ENCODE measurements at places on chromosomes 12 and 14.
A peak's percentile ranks its signal among the peaks of the same experiment; 100 is the strongest.

DNA sequence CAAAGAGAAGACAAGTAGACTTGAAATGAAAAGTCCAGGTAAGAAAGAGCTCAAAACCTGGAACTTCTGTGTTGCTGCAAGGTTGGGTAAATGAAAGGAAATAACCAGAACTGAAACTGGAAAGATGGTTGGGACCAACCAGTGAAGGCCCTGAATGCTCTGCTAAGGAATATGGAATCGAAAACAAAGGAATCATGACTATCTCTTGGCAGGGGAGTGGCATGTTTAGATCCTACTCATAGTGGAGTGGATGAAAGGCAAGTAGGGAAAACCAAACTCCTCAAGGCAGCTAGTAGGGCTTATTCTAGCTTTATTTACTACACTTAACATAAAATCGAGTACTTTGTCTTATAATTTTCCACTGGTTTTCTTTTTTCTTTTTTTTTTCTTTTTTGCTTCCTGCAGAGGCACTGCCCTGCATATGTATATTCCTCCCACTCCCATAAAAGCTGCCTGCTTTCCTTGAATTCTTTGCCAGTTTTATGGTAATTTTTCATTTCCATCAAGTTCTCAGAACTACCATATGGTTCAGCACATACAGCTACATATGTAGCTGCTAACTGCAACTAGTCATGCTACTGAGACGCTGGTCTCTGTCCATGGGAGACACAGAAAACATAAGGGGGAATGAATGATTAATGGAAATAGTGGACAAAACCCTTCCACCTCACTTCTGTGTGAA lies 247.1 kb upstream of the TMTC1 start:
- DNase-seq = no peak

GRCh38 chr12:10634427-10634826 lies 21.0 kb upstream of the MAGOHB start:
- DNase-seq = no peak

GRCh38 chr12:20403230-20403629 lies 34.9 kb downstream of the PDE3A start:
- DNase-seq = no peak

- DNase-seq = no peak
Observed at GRCh38 chr14:80077262-80077661, 134.0 kb downstream of the DIO2 start.

- DNase-seq = no peak
Observed at GRCh38 chr14:49703965-49704364, 11.0 kb downstream of the KLHDC1 start.

- DNase-seq = no peak
Observed at GRCh38 chr14:100271247-100271939, 32.4 kb downstream of the YY1 start.

- peak; percentile 41 for DNase-seq
Observed at GRCh38 chr12:92987362-92987761, 58.3 kb upstream of the EEA1 start.

- no peak for DNase-seq
Observed at GRCh38 chr12:53185582-53186153, 4.9 kb upstream of the CSAD start.

DNA sequence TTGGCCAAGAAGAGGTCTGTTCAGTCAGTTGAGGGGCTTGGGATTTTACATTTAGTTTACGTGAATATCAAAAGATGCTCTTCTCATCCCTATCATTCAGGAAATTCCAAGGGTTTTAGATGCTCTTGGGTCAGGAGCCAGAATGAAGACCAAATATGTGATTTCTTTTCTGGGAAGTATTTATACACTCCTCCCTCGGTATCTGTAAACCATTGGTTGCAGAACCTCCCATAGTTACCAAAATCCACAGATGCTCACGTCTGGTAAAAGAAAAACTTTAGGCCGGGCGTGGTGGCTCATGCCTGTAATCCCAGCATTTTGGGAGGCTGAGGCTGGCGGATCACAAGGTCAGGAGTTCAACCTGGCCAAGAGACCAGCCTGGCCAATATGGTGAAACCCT lies 75.9 kb downstream of the TNFAIP2 start:
- DNase-seq = no peak

- DNase-seq = no peak
Observed at GRCh38 chr14:90276646-90277367, 20.5 kb downstream of the PSMC1 start.

GRCh38 chr12:1974812-1975211 lies 29.4 kb downstream of the DCP1B start:
- no peak for DNase-seq

DNA sequence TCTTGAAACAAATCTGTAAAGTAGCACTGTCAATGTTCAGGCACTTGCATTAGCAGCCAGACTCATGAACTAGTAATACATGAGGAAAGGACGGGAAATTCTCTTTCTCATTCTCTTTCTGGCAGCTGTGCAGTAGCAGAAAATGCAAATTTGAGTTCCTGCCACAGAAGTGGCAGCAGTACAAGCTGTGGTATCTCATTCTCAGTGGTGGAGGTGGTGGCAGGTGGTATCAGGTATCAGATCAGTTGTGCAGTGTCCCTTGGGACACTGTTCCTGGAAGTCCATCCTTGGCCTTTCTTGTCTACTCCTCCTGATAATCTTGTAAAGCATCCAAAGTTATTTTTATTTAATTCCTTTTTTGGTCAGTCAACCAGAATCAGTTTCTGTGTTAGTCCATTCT lies 103.0 kb downstream of the C12orf42 start:
- no peak for DNase-seq

GRCh38 chr12:89919241-89919906 lies 210.7 kb upstream of the ATP2B1 start:
- no peak for DNase-seq

DNA sequence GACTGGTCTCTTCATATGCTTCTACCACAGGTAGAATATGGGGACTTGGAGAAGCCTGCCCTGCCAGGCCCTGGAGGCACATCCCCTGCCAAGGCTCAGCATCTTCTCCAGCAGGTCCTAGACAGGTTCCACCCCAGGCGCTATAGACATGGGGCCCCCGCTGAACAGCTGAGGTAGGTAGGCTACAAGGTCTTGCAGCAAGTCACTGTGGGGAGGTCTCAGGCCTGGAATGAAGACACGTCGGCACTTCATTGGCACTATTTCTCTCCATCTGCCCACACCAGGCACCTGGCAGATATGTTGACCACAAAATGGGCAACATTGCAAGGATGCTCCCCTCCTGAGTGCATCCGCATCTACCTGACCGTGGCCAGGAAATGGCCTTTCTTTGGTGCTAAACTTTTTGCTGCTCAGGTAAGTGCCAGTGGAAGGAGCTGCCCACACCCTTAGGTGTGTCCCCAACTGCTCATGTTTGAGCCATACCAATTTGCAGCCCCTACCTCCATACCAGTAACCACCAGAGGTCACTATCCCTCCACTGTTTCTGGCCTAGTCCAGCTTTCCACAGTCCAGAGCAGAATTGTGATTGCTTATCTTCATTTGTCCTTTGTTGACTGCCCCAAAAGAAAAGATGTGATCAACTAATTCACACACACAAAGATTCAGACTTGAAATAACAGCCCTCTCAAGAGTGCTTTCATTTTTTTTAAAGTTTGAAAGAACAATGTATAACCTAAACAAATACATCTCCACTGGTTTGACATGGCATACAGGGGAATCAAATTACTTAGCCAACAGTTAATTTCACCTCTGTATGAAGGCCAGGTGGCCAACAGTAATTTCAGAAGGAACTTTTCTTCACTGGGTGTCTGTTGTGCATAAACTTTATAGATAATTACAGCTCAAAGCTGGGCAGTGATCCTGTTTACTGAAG lies 16.1 kb downstream of the PIGH start:
- DNase-seq = no peak

GRCh38 chr12:77847060-77847541 lies 16.4 kb downstream of the NAV3 start:
- DNase-seq = no peak

- no peak for DNase-seq
Observed at GRCh38 chr12:24950231-24950834, 1.4 kb upstream of the BCAT1 start.

GRCh38 chr12:131028587-131029338 lies 75.1 kb downstream of the ADGRD1 start:
- DNase-seq = no peak

DNA sequence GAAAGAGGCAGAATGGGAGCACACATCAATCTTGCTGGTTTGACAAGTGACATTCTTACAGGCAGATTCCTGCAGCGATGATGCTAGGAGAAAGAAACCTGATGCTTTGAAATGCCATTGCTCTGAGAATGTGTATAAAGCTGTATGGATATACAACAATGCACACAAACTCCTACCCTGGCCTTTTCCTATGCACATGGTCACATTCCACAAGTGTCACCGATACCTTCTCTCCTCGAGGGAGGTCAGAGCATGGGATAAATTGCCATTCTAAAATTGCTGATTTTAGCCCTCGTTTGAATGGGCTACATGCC lies 11.9 kb downstream of the FGF6 start:
- no peak for DNase-seq

DNA sequence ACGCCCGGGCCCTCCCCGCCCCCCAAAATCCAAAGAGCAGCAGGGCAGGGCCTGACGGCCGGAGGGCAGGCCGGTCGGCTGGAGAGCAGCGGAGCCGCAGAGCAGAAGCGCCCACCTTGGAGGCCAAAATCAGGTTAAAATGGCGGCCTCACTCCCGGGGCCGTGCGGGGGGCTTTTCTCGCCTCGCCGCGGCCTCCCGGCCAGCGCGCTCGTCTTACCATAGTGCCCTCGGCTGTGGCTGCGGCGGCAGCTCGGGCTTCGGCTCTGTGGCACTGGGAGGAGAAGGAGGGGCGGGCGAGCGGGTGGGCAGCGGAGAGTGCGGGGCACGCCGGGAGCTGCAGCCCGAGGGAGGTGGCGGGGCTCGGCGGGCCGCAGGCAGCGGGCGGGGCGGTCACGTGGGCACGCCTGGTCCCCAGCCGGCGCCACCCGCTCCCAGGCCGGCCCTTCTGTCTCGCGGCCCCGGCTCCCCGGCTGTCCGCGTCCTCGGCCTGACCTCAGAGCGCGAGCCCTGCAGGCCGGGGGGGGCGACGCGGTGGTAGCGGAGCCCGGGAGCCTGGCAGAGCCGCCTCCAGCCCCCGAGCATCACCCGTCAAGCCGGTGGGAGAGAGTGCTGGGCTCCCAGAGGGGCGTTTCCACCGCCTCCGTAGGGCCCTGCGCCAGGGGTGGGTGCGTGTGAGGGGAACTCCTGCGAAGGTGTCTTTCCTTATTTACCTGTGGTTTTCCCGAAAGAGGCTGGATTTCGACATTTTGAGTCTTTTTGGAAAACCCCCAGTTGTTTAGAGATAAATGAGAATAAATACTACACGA lies at the start of gene CFL2:
Gene CFL2, minus strand, starts transcription at position 274 of the 807 bp plus-strand sequence. Its CDS starts 53 bp downstream, at position 221.
- DNase-seq = peak; percentile 27

DNA sequence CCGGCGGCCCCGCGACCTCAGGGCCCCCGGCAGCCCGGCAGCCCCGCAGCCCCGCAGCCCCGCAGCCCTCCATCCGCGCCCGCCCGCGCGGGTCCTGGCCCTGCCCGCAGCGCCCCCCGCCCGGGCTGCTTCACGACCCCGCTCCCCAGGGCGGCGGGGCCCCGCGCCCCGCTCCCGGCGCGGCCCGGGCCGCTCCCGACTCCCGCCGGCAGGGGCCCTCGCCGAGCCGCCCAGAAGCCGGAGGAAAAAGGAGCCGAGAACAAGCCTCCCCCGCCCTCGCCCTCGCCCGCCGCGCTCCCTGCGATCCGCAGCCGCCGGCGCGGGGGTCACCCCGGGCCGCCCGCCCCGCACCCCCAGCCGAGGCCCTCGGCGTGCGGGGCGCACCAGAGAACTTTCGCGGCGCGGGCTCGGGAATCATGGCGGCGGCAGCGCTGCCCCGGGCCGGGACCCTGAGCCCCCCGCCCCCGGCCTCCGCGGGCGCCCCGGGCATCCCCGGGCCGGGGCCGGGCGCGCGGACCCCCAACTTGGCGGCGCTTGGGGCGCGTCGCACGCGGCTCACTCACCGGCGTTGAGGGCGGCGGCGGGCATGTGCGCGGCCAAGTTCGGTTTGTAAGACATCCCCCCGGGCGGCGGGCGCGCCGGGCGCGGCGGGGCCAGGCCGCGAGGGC lies 521 bp downstream of the CDK2AP1 start:
- no peak for DNase-seq

DNA sequence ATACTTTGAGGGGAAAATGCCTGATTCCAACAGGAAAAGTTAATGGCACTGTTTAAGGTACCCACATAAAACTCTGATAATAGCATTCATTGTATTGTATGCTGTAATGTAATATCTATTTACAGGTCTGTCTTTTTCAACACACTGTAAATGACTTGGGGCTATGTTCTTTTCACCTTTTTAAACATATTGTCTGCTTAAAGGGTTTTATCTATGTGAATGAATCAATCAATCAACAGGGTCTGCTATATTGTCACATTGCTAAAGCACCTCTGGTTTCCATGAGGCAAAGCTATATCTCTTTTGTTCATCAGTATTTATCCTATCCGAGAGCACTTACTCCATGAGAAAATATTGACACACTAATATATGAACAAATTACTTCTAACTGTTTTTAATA lies 288.0 kb downstream of the SLC6A15 start:
- DNase-seq = no peak

GRCh38 chr12:62400135-62400534 lies 66.5 kb upstream of the MON2 start:
- DNase-seq = no peak

- DNase-seq = peak; percentile 70
Observed at GRCh38 chr12:1083889-1084262, 92.9 kb downstream of the ERC1 start.

DNA sequence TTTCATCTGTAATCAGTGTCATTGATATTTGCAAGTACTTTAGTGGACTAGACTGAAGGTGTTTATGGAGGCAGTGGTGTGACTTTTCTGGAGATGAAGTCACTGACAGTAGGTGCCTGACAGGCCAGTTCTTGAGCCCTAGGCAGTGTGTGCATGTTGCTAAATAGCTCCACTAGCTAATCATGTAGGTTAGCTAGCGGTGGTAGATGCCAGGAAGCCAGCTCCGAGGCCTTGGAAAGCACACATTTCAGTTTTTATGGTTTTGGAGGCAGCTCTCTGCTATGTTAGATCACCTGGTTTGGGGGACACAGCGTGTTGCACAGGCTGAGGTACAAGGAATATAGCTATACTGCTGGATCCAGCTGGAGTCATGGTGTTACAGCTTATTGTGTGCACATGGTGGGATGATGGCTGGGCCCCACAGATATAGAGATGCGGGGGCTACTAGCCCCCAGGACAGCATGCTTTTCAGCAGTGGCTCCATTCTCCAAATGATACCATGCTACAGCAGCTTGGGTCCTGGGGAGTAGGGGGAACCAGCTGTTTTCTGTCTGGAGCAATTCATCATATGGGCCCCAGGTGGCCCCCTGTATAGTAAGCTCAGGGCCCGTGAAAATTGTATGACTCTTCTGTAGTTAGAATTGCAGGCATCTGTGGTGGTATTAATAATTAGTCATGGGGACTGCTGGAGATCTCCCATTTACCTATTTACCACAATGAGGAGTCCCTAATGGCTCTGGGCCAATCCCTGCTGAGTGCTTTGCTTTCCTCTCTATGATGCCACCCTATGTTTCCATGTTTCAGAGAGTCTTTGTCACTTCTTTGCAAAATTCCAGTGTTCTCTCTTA lies 367.2 kb upstream of the LMO3 start:
- DNase-seq = no peak

Data from NCI-H2081 treated with DMSO at 0.1 percent for 48 hours (cell line).